ENCODE measurements at places on chromosomes 5 and 9. TPM values are rescaled to one million over a fixed set of nuclear protein-coding genes. Genes with fewer than 3 reads are reported as not detected.

SPDL1 gene
- 36.6 TPM for total RNA-seq

KIAA1958 gene
- total RNA-seq = 11.4 TPM

UNC5A gene
- total RNA-seq = not detected

TNFSF8 gene
- total RNA-seq = not detected

SCGB3A2 gene
- not detected for total RNA-seq

DNA sequence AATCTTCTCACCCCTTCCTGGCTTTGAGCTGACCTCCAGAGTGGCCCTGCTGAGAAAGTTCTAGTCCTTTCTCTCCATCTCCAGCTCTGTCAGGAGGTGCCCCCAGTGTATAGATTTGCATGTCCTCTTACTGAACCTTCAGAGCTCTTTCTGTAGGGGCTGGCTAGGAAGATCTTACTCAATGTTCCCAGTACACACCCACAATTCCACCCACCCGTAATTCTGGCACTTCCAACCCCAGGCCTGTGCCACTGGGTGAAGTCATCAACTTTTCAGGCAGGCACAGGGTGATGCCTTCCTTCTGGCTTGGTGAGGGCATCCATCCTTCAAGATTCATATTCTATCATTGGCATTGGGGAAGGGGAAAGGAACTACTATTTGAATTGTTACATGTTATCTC lies 75.9 kb downstream of the ACER2 start:
- H3K27me3 ChIP-seq = no peaks in the 10 kb centered on the region
- H3K4me1 ChIP-seq = no peaks in the 10 kb centered on the region
- no peaks in the 10 kb centered on the region for H3K36me3 ChIP-seq
- no peak for DNase-seq

DNA sequence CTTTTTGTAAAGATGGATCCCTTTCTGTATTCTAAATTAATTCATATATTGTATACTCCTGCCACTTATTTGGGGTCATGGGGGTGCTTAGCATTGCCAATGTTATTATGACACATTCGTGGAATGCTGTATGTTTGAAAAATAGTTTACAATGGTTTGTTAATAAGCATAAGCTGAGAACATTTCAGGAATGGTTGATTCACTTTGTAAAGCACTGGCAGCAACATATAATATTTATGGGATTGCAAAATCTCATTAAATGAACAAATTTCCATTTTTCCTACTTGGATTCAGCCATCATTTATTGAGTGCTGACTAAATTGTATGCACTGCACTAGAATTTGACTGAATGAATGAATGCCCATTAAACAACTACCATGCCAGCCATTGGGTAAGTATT lies 215.2 kb upstream of the KLF4 start:
- H3K27ac ChIP-seq = no peak overlapping the region
- H3K27me3 ChIP-seq = no peaks in the 10 kb centered on the region
- no peak overlapping the region for H3K4me3 ChIP-seq
- DNase-seq = no peak
- no peaks in the 10 kb centered on the region for H3K36me3 ChIP-seq
- no peaks in the 10 kb centered on the region for H3K4me1 ChIP-seq

GRCh38 chr9:73176450-73176875 lies 24.8 kb downstream of the ANXA1 start:
- no peaks in the 10 kb centered on the region for H3K36me3 ChIP-seq
- no peak overlapping the region for H3K4me3 ChIP-seq
- DNase-seq = no peak
- H3K27me3 ChIP-seq = no peaks in the 10 kb centered on the region

- no peak overlapping the region for H3K27ac ChIP-seq
- H3K36me3 ChIP-seq = no peaks in the 10 kb centered on the region
- no peak overlapping the region for H3K4me3 ChIP-seq
- H3K27me3 ChIP-seq = no peaks in the 10 kb centered on the region
- no peak for DNase-seq
These were observed 67.3 kb downstream of the ISOC1 start for GRCh38 chr5:129161830-129162229.

DNA sequence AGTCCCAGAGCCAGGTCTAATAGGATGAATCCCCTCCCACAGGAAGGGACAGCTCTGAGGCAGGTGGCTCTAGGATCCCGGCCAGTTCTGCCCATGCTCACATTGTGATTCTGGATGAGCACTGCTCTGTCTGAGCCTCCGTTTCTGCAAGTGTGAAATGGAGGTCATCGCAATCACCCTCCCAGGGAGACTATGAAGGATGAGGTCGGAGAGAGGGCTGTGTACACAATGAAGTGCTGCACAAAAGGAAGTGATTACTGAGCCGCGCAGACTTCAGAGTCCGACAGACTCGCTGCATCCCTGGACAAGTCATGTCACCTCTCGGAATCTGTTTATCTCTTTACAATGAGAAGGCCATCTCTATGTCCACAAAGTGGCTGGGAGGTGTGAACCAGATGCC lies 21.7 kb downstream of the LHX6 start:
- no peak for DNase-seq
- peaks cover 7% of the 10 kb centered on the region for H3K4me1 ChIP-seq
- no peak overlapping the region for H3K27ac ChIP-seq
- peaks cover 2% of the 10 kb centered on the region for H3K27me3 ChIP-seq
- no peak overlapping the region for H3K4me3 ChIP-seq

DNA sequence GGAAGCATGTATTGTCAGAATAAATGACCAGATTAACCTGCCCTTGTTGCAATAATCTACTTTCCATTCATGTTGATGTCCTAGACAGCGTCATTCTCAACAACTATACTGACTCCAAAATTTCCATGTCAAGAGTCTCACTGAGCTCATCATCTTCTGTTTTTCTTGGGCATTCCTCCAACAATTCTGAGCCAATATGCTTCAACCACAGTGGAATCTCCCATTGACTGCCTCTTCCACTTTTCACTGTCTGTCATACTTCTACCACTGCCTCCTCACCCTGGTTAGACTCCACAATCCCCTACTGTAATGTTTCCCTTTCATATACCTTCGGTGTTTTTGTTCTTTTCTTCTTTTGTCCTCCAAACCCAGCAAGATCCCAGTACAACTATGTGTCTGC lies 162.8 kb downstream of the TLE1 start:
- DNase-seq = no peak
- no peak overlapping the region for H3K4me3 ChIP-seq
- no peak overlapping the region for H3K27ac ChIP-seq

DNA sequence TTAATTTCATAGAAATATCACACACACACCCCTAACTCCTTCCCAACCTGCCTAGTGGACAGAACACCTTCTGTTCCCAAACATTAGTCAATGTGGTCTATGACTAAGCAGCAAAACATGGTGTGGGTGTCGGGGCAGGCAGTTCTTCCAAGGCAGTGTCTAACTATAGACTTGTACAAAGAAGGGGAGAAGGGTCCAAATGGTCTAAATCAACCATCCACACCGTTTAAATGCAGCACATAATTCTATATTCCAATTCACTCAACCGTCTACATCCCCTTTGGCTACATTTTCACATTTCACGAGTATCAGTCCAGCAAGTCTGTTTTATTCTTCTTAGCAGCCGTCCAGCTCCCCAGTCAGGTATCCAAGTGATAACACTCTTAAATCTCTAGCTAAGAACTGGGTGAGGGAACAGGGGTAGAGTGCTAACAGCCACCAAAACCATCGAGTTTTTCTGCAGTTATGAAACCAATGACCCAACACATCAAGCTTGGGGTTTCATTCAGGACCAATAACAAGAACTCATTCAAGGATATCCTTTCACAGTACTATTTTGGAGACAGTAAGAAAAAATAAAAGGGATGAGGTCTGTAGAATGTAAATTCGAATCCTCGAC lies 3.3 kb downstream of the ZNF608 start:
- DNase-seq = peak; percentile 24
- no peaks in the 10 kb centered on the region for H3K36me3 ChIP-seq
- no peak overlapping the region for H3K27ac ChIP-seq
- H3K27me3 ChIP-seq = no peaks in the 10 kb centered on the region
- no peak overlapping the region for H3K4me3 ChIP-seq

GRCh38 chr9:33076046-33077004 lies at the start of gene SMU1:
Gene SMU1 (minus strand): TSS chr9:33076674. CDS start chr9:33076608, 66 bp downstream.
- no peaks in the 10 kb centered on the region for H3K27me3 ChIP-seq
- H3K4me3 ChIP-seq = peak within 1 kb of the TSS; percentile 63
- H3K36me3 ChIP-seq = peaks cover 22% of the 10 kb centered on the region
- DNase-seq = peak; percentile 96

- H3K4me1 ChIP-seq = peaks cover 35% of the 10 kb centered on the region
- H3K4me3 ChIP-seq = no peak overlapping the region
- H3K36me3 ChIP-seq = no peaks in the 10 kb centered on the region
- H3K27ac ChIP-seq = no peak overlapping the region
- H3K27me3 ChIP-seq = no peaks in the 10 kb centered on the region
These were observed 30.0 kb downstream of the BTF3 start for GRCh38 chr5:73528248-73528647.

DNA sequence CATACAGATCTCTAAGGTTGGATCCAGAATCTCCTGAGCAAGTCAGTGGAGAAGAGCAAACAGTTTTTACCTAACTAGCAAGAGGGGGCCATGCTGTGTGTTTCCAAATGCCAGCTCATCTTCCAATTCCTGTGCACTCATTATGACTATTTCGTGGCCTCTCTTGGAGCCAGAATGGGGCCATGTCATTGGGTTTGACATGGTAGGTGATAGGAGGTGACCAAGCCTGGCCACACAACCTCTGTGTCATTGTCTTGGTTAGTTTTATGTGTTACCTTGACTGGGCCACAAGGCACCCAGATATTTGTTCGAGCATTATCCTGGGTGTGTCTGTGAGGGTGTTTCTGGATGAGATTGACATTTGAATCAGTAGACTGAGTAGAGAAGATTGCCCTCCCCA lies 206.2 kb downstream of the HSPA4 start:
- no peak overlapping the region for H3K4me3 ChIP-seq
- H3K27ac ChIP-seq = no peak overlapping the region
- H3K27me3 ChIP-seq = 0 out of 3 replicates have a peak, but pooled peaks cover 9% of the 10 kb centered on the region
- no peaks in the 10 kb centered on the region for H3K36me3 ChIP-seq
- DNase-seq = no peak

DNA sequence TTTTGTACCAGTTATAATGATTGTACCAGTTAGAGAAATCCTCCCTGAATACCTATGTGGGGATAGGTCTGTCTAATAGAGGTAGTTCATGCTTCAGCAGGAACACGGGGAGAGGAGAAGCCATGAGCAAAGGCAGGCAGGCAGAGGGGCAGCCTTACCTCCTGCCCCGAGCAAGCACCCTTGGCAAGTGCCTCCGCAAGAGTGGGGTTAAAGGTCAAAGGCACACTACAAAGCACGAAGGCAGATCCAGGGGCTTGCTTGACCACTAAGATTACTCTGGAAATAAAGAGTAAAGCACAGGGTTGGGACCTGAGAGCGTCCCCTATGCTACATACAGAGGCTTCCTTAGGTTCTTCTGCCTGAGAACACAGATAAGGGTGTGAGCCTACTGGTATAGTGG lies 100.9 kb downstream of the SEMA6A start:
- no peak overlapping the region for H3K4me3 ChIP-seq
- peaks cover 3% of the 10 kb centered on the region for H3K36me3 ChIP-seq
- no peaks in the 10 kb centered on the region for H3K27me3 ChIP-seq
- H3K4me1 ChIP-seq = no peaks in the 10 kb centered on the region
- no peak for DNase-seq
- H3K27ac ChIP-seq = no peak overlapping the region

DNA sequence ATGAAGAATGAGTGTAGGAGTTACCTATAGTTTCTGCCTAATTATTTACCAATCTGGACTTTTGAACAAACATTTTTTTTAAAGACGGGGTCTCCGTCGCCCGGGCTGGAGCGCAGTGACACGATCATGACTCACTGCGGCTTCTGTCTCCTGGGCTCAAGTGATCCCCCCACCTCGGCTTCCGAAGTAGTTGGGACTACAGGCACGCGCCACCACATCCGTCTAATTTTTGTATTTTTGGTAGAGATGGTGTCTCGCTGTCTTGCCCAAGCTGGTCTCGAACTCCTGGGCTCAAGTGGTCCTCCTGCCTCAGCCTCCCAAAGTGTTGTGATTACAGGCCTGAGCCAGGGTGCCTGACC lies 1.5 kb downstream of the CTNNA1 start:
- peaks cover 47% of the 10 kb centered on the region for H3K4me1 ChIP-seq
- peak overlapping the region; percentile 91 for H3K27ac ChIP-seq

GRCh38 chr9:124248960-124249359 lies 8.8 kb upstream of the NEK6 start:
- DNase-seq = no peak
- peaks cover 2% of the 10 kb centered on the region for H3K27me3 ChIP-seq
- no peaks in the 10 kb centered on the region for H3K36me3 ChIP-seq
- H3K4me3 ChIP-seq = no peak overlapping the region
- no peak overlapping the region for H3K27ac ChIP-seq

DNA sequence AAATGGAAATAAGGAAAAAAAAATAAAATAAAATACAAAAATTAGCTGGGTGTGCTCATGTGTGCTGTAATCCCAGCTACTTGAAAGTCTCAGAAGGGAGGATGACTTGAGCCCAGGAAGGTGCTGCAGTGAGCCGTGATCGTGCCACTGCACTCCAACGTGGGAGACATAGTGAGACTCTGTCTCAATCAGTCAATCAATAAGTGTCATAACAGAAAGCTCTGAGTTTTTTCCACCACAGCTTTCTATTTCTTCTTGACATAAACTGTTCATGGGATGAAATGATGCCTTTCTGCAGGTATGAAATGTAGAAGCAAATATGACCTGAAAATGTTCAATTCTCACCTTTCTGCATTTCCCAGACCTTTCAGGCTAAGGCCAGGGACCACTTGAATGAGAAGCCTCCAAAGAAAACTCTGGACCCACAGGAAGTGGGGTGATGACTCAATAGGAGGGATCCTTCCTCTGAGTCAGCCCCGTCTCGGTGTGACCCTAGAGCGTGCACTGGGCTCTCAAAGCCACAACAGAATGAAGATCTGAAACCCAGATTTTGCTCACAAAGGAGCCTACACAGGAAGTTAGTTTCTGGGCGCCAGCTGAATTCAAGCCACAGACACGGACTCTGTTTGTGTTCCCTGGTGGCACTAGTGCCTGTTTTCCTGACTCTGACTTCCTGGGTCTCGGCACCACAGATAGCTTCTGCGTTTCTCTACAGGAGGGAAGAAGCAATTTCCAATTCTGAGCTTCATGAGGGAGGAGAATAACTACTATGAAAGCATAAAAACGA lies 62.0 kb downstream of the ANKH start:
- no peak overlapping the region for H3K4me3 ChIP-seq
- peak; percentile 65 for DNase-seq
- H3K27ac ChIP-seq = peak overlapping the region; percentile 37
- H3K4me1 ChIP-seq = peaks cover 34% of the 10 kb centered on the region
- H3K36me3 ChIP-seq = no peaks in the 10 kb centered on the region

DNA sequence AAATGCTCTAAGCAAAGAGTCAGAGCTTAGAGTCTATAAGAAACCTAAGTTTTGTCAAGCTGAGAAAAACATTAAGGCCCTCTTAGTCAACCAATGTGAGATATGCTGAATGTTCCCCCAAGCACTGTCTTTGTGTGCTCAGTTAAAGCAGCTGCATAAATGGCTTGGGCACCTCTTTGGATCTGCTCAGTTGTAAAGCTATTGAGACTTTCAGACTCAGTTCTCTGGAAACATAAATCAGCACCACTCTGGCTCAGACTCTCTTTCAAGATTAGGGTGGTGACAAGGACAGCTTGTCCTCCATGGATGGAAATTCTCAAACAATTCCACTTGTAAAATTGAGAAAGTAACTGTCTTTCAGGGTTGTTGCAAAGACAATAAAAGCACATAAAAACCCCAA lies 807.9 kb downstream of the PRELID2 start:
- H3K36me3 ChIP-seq = no peaks in the 10 kb centered on the region
- no peak overlapping the region for H3K4me3 ChIP-seq
- H3K27me3 ChIP-seq = no peaks in the 10 kb centered on the region
- H3K27ac ChIP-seq = no peak overlapping the region
- DNase-seq = no peak
